ENCODE measurements at places on chromosomes 1 and 21.

- no peak for DNase-seq
These were observed 19.1 kb upstream of the LRRC3 start for GRCh38 chr21:44436111-44436611.

GRCh38 chr1:225813214-225813964 is 3.5 kb downstream of the EPHX1 start:
- DNase-seq = no peak

DNA sequence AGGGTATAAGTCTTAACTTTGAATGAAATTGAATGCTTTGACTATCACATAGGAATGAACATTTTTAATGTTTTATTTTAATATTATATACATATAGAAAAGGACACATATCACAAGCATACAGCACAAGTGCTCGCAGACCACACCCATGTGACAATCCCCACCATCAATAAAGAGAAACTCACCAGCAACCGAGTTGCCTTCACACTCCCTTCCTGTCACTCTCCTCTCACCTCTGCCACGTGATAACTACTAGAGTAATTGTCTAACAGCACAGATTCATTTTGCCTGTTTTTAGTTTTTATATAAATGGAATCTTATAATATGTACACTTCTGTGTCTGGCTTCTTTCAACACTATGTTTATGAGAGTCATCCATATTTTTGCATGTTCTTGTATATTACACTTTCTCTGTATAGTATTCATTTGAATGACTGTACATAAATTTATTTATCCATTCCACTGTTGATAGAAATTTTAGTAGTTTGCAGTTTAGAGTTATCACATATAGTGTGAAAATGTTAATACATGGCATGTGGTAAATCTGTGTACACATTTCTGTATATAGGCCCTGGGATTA is 304.9 kb upstream of the DUSP10 start:
- no peak for DNase-seq

- no peak for DNase-seq
These were observed 24.5 kb upstream of the PALMD start for GRCh38 chr1:99621340-99621901.

DNA sequence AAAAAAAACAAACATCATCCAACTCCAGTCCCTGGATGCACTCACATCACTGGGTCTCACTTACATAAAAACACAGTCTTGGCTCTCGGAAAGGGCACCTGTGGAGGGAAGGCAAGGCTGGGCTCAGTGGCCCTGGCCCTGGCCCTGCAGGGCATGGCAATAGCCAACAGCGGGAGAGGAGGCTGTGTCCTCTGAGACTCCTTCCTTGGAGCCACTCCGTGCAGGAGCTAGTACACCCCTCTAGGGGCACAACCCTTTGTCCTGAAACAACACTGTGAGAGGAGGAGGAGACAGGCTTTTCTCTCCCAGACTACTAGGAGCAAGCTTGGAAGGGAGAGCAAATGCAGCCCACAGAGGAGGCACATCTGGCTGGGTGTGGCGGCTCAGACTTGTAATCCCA is 28.0 kb downstream of the URB1 start:
- DNase-seq = no peak

- no peak for DNase-seq
These were observed 145.6 kb downstream of the CAMTA1 start for GRCh38 chr1:6930732-6931300.

DNA sequence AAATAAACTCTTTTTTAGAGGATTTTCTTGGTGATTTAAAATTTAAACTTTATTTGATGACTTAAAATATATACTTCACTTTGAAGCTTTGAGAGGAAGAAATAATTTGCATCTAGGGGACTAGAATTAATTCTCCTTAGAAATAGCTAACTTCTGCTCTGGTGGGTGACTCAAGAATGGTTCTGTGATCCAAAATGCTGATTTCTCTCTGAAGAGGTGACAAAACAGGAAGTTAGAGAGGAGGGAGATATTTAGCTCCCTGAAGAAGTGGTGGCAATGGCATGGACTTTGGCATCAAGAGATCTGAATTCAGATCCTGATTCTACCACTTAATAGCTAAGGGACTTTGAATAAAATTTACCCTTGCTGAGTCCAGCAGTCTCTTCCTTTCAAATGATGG is 125.8 kb upstream of the ATP1B1 start:
- no peak for DNase-seq

GRCh38 chr1:167601442-167602383 is 28.3 kb upstream of the RCSD1 start:
- no peak for DNase-seq

DNA sequence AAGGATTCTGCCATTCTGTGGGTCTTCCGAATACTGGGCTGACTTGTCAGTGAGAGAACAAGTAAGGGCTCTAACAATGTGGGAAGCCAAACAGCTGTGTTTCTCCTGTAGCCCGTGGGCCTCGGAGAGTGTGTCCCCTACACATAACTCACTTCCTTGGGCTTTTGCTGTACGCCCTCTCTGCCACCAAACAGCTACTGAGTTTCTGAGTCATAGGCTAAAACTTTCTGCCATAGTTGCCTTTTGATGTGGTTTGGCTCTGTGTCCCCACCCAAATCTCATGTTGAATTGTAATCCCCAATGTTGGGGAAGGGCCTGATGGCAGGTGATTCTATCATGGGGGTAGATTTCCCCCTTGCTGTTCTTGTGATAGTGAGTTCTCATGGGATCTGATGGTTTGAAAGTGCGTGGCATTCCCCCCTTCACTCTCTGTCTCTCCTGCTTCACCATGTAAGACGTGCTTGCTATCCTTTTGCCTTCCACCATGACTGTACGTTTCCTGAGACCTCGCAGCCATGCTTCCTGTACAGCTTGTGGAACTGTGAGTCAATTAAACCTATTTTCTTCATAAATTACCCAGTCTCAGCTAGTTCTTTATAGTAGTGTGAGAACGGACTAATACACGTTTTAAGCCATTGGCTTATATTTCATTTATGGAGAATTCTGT is 194.8 kb upstream of the HMCN1 start:
- DNase-seq = no peak

GRCh38 chr1:231584921-231585320 is 41.7 kb upstream of the DISC1 start:
- no peak for DNase-seq

DNA sequence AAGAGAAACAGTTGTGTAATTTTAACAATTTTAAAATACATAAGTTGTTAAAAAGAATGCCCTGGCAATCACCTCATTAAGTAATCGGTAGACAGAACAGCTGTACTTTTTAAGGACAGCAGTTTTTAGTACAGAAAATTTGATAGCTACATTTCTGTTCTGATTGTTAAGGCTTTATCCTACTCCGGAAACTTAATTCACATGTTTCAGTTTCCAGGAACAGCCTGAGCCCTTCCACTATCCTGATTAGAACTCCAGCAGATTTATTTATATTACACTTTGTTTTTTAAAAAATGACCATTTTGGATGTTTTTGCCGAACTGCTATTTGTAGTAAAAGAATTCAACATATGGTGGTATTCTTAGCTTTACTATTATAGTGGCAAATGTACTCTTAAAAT is 8.7 kb downstream of the PRRC2C start:
- DNase-seq = no peak

DNA sequence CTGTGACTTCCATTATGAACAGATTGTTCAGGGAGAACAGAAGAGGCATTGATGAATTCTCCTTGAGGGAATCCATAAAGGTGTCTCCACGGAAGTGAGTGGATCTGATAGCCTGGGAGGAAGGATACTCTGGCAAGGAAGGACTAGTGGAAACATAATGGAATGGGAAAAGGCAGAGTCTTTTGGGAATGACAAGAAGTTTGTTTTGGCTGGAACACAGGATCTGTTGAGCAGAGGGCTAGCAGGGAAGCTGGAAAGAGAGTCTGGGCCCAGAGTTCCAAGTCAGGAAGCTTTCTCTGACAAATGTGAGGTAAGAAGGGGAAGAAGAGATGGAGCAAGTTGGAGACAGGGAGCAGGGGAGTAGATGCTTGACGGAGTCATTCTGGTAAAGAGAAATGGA is 8.1 kb downstream of the ADAMTS5 start:
- no peak for DNase-seq

GRCh38 chr1:81808760-81809159 is 8.0 kb downstream of the ADGRL2 start:
- DNase-seq = no peak

DNA sequence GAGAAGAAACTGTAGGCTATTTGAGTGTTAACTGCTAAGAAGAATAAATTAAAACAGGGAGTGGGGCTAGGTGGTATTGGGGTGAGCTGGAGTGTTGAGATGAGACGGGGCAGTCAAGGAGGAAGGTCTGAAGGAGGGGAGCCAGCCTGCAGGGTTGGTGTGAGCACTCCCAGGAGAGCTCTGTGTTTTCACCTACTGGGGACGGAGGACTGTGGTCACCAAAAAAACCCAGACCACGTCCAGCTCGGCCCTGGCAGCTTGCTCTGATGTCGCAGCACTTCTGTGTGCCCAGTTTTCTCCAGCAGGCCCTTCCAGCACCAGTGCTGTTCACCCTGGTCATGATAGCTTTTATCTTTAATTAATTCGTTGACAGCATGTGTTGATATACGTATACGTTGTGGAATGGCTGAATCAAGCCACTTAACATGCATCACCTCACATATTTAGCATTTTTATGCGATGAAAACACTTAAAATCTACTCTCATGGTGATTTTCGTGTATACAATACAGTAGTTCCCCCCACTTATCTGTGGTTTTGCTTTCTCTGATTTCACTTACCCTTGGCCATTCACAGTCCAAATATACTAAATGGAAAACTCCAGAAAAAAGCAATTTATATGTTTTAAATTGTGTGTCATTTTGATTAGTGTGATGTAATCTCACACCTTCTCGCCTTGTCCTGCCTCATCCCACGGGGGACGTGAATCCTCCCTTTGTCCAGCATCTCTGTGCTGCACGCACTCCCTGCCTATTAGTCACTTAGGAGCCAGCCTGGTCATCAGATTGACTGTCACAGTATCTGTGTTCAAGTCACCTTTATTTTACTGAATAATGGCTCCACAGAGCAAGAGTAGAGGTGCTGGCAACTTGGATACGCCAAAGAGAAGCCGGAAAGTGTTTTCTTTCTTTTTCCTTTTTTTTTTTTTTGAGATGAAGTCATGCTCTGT is 12.3 kb downstream of the FAM3B start:
- no peak for DNase-seq

DNA sequence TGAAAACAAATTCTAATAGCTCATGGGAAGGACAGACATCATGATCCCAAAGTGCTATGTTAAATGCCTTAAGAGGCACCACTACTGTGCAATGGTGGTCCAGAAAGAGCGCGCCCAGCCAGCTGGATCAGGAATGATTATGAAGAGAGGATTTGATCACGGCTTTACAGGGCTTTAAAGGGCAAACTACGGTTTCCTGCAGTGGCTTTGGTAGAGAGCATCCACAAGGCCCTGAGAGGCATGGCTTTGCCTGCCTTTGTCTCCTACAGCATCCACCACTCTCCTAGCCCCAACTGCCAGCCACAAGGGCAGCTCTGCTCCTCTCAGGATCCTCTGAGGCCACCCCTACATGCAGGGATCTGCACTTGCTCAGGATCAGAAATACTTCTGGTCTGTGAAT is 40.7 kb downstream of the ZNF281 start:
- no peak for DNase-seq

GRCh38 chr1:67514786-67515185 is 84.6 kb upstream of the SERBP1 start:
- DNase-seq = no peak

DNA sequence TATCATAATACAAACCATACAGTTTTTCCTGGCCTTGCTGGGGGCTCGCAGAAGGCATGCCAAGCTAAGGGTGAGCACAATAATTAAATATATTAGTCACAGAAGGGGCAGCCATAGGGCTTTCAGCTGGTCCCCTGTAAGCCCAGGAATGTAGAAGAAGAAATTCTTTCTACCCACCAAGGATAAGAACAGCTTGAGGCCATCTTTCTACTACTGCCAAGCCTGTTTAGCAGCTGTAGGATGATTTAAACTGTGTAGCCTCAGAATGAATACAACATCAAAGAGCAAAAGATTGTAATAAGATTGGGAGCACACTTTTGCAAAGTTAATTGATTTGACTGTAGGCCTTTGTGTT is 171.5 kb downstream of the LRRC7 start:
- DNase-seq = no peak

DNA sequence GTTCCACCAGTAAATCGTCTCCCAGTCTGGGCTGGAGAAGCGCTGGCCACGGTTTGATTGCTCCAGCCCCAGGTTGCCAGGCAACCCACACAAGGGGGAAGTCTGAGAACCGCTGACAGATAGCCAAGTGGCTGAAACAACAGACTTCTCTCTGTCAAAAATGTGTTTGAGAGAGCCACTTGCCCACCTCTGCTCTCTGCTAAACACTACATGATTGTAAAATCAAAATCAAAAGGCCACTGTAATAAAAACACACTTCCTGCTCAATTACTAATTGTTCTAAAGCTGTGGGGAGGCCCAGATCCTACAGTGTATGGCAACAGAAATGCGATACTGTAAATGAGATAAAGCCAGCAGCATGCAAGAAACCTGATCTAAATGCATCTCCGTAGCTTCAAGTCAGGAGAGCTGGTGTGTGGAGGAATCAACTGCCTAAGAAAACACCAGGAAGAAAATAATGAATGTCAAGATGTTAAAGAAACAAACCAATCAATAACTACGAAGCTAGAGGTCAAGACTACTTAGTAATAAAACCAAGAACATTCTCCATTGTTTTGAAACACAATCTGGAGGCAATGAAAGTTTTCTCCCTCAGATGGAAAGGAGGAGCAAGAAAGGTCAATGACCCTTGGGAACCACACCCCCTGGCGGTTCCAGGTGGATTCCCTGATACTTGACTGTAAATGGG is 121.2 kb downstream of the SLC45A1 start:
- no peak for DNase-seq

DNA sequence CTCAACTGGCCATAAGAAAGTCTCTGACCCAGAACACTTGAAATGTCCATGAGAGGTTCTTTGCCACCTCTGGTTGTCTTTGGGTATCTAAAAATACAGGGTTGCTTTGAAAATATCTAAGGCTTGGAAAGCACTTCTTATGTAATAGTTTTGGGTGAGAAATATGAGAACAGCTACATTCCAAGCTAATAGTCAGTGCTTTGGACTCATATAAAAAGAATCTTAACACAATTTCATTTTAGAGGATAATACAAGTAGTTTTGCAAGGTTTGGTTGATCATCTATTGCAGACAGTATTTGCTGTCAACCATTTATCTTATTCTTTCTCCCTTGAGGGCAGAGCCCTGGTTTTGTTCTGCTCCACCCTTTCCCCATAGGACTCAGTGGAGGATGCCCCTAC is 207.5 kb downstream of the KCNK2 start:
- DNase-seq = no peak

DNA sequence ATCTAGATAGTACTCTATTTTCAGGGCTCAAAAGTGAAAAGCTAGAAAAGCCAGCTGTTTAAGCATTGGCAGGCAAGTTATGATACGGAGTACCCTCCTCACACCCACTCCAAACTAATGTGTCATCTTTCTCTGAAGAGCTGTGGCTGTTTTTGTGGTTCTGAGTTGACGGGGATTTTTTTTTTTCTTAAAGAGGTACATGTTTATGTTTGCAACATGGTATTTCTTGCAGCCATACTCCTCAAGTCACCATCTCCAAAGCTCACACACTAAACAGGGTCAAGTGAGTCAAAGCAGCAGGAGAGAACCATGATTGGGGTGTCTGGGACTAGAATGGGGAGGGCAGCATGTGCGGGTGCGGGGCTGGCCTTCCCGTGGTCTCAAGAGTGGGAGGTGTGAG is 347.2 kb downstream of the DISC1 start:
- no peak for DNase-seq

All from LoVo (cell line).